ENCODE measurements at places on chromosomes 7 and 10.
A peak's percentile ranks its signal among the peaks of the same experiment; 100 is the strongest.

- DNase-seq, result peak; percentile 31
Observed at GRCh38 chr10:102231357-102232318, 5.5 kb downstream of the ELOVL3 start.

- peak; percentile 40 for DNase-seq
Observed at GRCh38 chr10:18140149-18140956, at the start of gene CACNB2. TSS of gene CACNB2 (plus strand) at chr10:18140424.

GRCh38 chr7:143958781-143959180 lies 4.1 kb downstream of the OR2F1 start:
- DNase-seq, result no peak

DNA sequence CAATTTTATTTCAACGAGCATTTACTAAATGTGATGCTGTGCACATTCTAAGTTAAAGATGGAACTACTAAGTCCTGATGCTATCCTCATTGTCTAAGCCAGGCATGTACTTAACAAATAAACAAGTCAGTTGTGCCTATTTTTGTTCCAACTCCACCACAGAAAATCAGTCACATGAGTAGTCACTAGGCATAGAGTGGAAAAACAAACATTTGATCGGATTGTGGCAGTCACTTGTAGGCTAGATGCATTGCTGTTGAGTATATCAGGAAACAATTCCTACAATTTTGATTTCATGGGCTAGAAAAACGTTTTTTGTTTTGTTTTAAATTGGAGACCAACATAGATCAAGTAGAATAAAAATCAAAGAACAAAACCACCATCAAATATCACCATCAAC lies 177.6 kb upstream of the SLC25A13 start:
- DNase-seq, result no peak

- no peak for DNase-seq
Observed at GRCh38 chr7:41808541-41808940, 105.7 kb upstream of the INHBA start.

DNA sequence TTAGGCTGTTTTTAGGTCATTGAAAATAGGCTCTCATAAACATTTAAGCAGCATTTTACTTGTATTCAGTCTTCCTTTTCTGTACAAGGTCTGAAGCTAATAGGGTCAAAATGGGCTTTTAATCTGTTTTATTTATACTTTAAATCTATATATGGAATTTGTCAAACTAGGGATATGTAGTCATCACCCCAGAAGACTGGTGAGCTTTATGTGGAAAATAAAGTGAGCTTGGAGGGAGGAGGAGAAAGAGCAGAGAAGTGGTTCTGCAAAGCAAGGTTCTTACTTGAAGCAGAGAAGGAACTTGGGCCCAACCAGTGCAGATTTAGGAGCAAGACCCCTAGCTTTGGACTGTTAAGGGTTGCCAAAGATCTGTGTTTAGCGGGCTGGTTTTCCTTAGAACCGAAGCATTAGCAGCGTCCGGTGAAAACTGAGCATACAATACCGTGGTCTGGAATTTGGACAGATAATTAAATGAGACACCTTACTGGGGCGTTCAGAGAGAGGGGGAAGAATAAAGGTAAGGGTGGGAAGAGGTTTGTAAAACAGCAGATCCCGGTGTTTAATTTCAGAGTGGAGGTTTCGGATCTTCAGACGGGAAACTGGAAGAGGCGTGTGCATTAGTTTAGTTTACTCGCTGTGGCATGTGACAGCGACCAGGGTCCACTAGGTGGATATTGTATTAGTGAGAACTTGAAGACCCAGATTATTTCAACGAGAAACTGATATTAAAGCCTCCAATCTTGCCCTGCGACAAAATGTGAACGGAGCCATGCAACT lies 2.4 kb downstream of the BAMBI start:
- no peak for DNase-seq
